ENCODE measurements at places on chromosomes 5 and 9.

DNA sequence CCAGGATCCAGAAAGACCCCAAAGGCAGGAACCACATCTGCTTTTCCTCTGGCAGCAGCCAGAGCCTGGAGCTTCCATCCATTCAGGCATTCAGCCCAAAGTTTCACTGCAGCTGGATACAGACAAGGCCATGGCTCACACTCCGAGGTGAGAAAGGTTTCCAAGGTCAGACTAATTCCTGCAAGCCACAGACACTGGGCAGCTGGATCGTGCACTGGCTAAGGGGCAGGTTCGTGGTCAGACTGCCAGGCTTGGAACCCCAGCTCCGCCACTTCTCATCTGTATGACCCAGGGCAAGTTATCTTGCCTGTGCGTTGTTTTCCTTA, 36.9 kb downstream of the SPOCK1 start:
- DNase-seq, result no peak

DNA sequence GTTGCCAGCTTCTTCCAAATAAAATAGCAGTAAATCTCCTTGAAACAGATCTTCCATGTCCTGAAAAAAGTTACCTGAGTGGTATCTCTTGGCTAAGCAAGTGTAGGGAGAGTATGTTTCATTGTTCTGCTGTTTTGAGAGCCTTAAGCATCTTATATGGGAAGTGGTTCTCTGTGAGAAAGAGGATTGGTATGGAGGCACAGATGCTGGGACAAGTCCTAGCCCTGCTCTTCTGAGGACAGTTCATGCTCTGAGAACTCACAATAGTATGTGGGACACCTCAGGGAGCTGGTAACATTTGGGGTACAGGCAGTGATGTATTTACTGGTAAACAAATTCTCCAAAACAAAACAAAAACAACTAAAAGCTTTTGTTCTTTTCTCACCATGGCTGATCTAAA, 2.0 kb downstream of the PPP3R2 start:
- no peak for DNase-seq

DNA sequence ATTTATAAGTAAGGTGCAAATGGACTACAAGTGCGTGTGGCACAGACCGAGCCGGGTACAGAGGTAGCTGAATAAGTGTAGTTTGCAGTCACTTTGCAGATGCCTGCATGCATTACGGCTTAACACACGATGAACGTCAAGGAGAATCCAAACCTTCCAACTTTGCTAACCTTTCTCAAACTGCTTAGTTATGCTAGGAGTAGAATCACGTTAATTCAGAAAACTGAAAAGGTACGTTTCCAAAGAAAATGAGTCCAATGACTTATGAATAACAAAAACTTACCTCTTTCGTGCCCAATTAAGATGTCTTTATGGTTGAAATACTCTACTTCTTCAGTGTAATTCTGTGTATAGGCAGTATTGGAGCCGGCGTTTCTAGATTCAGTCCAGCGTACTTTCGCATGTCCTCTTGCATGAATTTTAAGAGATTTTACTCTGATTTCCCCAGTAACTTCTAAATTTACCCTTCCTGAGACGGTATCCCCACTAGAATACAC, 539 bp downstream of the ARRDC3 start:
- DNase-seq, result peak; percentile 25

DNA sequence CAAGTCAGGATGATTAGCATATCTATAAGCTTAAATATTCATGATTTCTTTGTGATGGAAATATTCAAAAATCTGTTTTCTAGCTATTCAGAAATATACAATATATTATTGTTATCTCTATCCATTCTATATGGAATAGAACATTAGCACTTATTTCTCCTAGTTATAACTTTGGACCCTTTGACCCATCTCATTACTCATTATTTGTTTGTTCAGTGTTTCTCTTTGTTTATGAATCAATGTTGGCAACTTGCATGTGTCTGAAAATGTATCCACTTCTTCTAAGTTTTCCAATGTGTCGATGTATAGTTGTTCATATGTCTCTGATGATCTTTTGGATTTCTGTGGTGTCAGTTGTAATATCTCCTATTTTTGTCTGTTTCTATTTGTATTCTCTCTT, 1059.3 kb downstream of the CDH9 start:
- DNase-seq, result no peak

DNA sequence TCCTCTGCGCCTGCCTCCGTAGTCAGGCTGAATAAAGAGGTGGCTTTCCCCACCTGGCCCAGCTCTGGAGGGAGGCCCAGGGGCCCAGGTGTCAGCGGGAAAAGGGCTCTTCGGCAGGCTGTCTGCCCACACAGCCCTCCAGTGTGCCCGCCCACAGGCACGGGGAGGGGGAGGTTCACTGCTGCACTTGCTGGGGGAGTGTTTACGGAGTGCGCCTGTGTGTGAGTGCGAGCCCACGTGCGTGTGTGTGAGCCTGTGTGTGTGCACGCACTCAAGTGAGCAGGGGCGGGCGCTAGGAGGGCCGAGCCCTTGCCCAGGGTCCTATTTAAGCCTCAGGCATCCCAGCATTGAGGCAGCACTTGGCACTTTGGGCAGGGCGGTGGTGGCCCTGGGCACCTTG, 10.9 kb downstream of the DNLZ start:
- DNase-seq, result no peak

DNA sequence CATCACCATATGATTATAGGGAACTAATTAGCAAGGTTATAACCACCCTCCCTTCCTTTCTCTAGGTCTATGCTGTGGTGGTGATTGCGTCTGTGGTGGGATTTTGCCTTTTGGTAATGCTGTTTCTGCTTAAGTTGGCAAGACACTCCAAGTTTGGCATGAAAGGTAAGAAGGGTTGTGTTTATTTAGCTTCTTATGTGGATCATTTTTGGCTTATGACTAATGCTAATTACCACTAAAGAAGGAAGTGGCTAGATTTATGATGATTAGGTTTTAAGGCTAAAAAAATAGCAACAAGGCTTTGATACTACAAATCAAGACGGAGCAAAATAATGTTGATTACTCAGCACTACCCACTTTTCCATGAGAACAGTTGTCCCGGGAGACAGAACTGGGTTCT, 82.4 kb downstream of the NTRK2 start:
- DNase-seq, result no peak

GRCh38 chr5:169336242-169336641, 35.3 kb upstream of the SLIT3 start:
- DNase-seq, result no peak

DNA sequence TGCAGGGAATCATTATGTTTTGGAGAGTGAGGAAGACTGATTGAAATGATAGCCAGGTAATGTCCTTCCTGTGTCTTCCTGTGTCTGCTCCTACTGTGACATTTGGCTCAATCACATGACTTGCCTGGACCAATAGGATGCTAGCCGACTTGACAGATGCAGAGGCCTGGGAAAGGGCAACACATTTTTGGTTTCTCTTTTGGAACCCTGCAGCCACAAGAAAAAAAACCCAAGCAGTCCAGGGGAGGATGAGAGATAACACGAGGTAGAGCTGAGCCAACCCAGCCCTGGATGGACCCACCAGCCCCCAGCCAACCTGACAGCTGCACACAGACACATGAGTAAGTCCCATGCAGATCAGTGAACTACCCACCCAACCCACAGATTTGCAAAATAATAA, 256.1 kb upstream of the SMARCA2 start:
- DNase-seq, result no peak

DNA sequence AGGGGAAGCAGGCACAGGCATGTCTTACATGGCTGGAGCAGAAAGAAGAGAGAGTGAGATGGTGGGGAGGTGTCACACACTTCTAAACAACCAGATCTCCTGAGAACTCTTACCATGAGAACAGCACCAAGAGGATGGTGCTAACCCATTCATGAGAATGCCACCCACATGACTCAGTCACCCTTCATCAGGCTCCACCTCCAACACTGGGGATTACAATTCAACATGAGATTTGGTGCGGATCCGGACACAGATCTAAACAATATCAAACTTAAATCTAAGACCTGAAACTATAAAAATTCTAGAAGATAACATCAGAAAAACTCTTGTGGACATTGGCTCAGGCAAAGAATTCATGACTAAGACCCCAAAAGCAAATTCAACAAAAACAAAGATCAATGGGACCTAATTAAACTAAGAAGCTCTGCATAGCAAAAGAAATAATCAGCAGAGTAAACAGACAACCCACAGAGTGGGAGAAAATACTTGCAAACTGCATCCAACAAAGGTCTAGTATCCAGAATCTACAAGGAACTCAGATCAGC, 65.4 kb downstream of the SPATA31C2 start:
- DNase-seq, result no peak

DNA sequence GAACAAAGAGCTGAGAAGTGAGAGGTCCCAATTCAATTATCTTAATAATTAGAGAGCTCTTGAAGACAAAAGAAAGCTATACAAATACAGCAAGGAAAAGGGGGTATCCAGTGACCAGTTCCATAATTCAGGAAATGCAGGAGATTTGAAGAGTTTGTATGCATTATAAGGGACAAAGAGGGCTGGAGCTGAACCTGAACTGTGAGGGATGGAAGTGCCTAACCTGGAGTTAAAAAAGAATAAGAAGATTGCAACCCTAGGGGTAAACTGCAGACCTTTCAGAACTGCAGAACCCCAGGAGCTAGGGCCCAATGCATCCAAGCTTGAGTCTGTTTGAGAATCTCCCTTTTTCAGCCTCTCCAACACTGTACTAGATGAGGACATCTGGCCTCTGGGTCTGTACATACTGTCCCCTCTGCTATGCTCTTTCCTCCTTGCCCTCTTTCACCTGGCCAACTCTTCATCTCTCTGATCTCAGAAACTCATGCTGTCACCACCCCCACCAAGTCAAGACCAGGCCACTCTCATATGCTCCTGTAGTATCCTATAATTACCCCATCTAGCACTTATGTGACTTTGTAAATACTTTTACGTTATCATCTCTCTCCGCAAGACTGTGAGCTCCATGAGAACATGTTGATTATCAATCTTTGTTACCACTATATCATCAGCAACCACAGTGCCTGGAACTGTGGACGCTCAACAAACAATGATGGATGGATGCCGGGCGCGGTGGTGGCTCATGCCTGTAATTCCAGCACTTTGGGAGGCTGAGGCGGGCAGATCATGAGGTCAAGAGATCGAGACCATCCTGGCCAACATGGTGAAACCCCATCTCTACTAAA, 6.6 kb upstream of the PRKACG start:
- DNase-seq, result no peak

- peak; percentile 66 for DNase-seq
Observed at GRCh38 chr9:131585375-131585774, 40.1 kb downstream of the PRRT1B start.

GRCh38 chr5:126271141-126271540, 152.1 kb upstream of the GRAMD2B start:
- no peak for DNase-seq

GRCh38 chr5:100623719-100624118, 88.5 kb downstream of the FAM174A start:
- DNase-seq, result no peak

GRCh38 chr5:38257308-38258041, 884 bp upstream of the EGFLAM start:
- no peak for DNase-seq

DNA sequence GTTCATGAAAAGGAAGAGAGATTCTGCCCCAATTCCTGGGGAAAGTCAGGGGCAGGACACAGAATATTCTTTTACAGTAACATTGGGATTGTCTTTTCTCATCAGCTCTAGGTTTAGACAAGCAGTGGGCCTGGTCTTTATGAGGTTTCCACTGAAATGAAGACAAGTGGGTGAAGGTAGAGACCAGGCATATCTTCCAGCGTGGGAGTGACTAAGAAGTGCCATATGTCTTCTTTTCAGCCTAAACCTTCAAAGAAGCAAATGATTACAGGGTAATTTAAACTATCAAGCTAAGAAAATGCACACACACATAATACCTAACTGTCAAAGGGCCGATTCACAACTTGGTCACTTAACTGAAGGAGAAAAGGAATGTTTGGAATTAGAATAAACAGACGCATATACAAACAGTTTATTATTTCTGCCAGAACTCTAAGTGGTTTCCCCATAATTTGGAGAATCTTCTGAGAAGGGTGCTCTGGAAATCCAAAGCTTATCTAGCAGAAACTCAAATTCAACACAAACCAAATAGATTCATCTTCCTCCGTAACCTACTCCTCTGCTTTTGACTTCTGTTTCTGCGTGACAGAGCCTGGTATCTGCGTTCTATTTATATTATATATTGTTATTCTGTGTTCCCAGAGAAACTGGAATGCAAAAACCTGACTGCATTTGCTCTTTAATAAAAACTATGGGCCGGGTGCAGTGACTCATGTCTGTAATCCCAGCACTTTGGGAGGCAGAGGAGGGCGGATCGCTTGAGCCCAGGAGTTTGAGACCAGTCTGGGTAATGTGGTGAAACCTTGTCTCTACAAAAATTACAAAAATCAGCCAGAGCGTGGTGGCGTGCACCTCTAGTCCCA, 22.0 kb upstream of the TEK start:
- DNase-seq, result no peak

DNA sequence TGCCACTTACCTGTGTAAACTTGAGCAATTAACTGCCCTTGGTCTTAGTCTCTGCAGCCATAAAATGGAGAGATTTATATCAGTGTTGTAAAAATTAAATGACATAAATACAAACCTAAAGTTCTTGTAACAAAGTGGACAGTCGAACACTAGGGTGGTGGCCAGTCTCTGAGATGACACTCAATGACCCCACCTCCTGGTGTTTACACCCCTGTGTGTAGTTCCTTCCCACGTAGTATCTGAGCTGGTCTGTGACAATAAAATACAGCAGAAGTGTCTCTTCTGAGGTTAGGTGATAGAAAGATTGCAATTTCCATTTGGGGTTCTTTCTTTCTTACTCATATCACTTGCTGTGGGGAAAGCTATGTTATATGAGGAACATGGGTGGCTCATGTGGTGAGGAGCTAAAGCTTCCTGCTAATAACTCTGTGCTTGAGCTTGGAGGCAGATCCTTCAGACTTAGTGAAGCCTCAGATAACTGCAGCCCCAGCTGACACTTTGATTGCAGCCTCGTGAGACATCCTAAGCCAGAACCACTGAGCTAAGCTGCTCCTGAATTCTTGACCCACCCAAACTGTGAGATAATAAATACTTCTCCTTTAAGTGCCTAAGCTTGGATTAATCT, 173.4 kb upstream of the CHD1 start:
- DNase-seq, result no peak

GRCh38 chr9:98315551-98316060, 60.2 kb upstream of the TBC1D2 start:
- peak; percentile 61 for DNase-seq

DNA sequence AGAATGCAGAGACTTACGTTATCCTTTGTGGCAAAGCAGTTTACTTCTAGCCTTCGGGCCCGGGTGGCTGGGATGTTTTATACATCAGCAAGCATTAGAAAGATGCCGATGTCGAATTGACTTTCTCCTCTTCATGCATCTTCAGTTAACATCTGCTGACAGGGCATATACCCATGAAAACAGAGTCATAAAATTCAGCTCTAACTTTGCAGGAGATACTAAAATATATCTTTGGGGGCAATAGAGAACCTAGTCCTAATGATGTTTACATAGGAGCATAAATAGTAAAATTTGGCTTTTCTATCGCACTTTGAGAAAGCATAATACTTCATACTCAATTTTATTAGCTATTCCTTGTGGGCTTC, 247.9 kb downstream of the PRELID2 start:
- no peak for DNase-seq

DNA sequence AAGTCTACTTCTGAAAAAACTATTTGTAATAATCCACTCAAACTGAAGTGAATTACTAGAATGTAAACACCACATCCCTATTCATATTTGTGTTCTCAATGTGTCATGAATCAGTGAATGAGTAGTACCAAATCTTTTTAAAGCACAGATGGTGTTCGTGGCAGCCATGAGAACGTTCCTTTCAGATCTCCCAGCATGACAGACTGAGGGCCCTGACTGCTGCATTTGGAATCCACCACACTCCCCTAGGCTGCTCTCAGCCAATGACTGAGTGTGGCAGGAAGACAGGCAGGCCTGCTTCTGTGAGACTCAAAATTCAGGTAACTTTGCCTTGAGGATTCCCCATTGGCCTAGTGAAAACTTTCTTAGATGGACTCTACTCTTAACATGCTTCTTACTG, 10.9 kb upstream of the JMY start:
- no peak for DNase-seq

All from CD4-positive, alpha-beta T cell treated with Interleukin-15 for 1 hour (primary cell).